K562 (cell line): ENCODE measurements at places on chromosomes 3 and 15. TPM values are rescaled to one million over a fixed set of nuclear protein-coding genes. Genes with fewer than 3 reads are reported as not detected.

The POPDC2 gene
- 0.13 TPM in 1 of 2 replicates, not detected in the other for total RNA-seq

The GOLGA8N gene
- 0.24 and 0.60 TPM in 2 replicates for total RNA-seq

The RTP3 gene
- total RNA-seq, result not detected in 2 replicates

The CEMIP gene
- total RNA-seq, result 0.33 and 0.36 TPM in 2 replicates

The TFDP2 gene
- total RNA-seq, result 95.6 and 97.6 TPM in 2 replicates

The CACNA1D gene
- total RNA-seq, result 0.29 TPM in 1 of 2 replicates, not detected in the other

The AGTR1 gene
- total RNA-seq, result 0.07 TPM in 1 of 2 replicates, not detected in the other

The FGF12 gene
- not detected in 2 replicates for total RNA-seq

The MBNL1 gene
- 217 and 231 TPM in 2 replicates for total RNA-seq

DNA sequence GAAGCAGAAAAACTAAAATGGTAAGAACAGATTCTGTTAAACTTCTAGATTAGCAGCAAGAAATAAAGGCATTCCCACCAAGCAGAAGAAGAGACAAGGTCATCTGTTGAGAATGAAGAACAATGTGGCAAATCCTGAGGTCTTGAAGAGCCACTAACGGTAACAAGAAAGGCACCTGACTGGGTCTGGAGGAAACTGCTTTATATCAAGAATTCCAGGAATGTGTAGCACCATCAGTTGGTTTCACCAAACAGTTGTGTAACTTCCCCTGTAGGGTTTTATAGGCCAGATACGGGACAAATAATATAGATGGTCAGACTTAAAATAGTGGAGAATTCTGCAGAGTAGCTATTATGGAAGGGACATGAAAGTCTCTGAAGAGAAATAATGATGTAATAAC, 57.3 kb downstream of the ACAP2 start:
- no peak for DNase-seq

- DNase-seq, result no peak
Measured at GRCh38 chr3:186996356-186996755, 66.0 kb downstream of the ST6GAL1 start.

- no peak for DNase-seq
Measured at GRCh38 chr3:19539518-19540392, 391.4 kb downstream of the KCNH8 start.

DNA sequence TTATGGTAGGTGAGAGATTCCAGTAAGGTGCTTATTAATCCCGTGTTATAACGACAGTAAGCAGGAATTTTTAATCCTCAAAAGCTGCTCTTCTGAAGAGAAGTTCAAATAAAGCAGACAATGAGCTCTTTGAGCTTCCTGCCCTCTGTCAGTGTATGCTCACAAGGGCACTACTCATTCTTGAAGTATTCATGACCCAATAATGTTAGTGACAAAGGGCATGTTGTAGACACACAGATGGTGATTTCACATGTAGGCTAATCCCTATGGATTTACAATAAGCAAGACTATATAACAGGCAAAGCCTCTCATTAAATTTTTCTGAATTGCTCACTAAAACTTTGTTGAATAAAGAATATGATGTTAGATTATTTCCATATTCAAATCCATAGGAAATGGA, 578.6 kb downstream of the RSL24D1 start:
- no peak for DNase-seq

DNA sequence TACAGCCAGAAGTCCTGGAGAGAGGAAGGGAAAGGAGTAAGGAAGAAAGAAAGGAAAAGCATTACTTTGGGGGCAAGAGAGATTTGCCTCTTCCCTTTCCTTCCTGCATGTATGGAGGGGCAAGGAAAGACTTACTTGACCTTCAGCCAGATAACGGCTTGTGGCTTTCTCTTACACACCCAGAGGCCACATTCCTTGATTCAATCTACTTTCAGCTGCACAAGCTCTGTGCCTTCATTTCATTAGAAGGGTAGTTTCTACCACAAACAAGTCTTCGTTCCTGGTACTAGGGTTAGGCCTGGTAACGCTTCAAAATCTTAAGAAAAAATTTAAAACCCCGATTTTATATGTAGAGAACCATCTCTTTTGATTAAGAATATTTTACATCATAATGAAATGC, 835.9 kb downstream of the TUSC7 start:
- DNase-seq, result no peak

GRCh38 chr3:128965818-128966217, 28.1 kb downstream of the CFAP92 start:
- no peak for DNase-seq

DNA sequence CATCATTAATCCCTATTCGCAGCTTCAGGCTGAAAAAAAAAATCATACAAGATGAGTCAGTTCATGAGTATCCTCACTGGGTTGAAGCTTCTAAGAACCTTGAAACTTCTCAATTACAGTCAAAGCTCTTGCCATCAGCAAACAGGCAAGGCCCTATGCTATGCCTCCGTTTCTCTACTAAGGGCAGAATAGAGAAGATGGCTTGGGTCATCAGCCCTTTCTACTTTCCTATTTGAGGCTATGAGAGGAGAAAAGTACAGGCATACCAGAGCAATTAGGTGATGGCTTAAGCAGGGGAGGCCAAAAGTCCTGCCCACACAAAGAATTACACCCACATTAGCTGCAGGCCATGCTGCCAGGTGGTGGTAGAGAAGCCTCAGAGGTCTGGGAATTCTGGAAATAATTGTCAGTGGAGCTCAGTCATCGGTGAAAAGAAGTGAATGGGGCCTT, 89.0 kb downstream of the MRPL46 start:
- DNase-seq, result no peak

DNA sequence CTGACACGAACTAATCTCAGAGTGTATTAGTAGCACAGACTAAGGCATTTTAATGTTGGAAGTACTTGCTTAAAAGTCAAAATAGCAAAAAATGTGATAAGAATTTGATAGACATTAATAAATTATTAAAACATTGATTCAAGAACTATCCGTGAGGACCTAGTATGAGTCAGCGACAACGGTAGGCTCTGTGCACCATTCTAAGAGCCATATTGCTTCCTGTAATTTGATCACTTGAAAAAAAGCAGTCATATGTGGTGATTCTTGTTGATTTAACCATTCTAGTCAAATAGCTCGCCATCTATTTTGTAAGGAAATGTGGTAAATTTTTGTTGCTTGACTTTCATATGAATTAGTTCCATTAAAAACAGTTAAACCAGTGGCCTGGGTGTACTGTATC, 534.9 kb upstream of the ARRDC4 start:
- no peak for DNase-seq

DNA sequence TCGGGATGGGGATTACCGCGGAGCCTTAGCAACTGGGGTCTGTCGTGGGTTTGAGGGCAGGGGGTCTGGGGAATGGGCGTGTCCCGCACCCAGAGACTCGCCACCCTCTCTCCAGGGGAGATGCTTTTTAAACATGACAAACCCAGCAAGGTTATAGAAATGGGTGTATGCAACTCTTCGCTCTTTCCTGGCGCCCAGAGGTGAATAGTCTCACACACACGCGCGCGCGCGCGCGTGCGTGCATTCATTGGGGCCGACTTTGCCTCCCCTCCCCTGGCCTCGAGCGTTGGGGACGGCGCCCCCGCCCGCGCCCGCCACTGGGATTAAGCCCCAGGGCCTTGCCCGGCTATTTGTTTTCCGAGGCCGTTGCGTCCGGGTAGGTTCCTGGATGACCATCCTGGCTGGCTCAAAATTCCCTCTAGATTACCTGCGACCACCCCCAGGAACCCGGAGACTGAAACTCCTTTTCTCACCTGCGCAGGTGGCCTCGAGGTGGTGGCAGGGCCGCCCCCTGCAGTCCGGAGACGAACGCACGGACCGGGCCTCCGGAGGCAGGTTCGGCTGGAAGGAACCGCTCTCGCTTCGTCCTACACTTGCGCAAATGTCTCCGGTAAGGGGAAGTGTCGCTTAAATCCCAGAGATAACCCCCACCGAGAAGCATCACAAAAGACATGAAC, 777 bp downstream of the GPR160 start:
- DNase-seq, result no peak

- peak; percentile 33 for DNase-seq
Measured at GRCh38 chr3:46368569-46368968, 2.2 kb upstream of the CCR5 start.

DNA sequence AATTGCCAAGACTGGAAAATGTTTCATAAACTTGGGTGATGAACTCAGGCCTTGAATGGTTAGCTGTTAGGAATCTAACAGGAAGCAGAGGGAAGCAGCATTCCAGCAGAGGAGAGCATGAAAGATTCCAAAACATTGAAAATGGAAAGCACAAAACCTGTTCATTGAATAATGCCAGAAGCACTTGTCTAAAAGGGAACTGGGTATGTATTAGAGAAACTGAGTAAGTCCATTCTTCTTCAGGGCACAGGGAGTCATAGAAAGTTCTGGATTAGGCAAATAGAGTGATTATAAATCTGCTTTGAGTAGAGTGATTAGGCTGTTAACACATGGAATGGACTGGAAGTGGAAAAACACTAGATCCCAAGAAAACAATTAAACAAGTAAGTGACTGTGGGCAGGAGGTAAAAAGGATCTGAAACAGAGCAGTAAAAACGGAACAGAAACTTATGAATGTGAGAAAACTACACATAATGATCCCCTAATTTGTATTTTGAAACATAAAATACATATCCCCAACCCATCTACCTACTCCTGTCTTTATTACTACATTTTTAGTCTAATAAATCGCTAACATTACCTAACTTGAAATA, 343.4 kb downstream of the TBC1D5 start:
- no peak for DNase-seq

DNA sequence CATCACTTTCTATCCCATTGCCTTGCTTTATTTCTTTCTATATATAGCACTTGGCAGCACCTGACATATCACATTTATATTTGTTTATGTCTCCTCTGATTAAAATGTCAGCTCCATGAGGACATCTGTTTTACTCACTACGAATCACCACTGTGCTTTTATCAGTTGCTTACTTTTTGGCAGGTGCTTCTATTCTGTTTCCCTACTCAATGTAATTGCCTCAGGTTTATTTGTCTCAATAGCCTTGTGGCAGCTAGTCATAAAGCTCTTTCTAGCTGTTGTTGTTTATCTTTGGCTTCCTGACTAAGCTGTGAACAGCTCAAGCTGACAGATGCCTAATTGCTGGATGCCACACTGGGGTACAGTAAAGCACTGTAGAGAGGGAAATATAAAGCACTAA, 85.5 kb downstream of the VPS13C start:
- no peak for DNase-seq

GRCh38 chr3:106710596-106710995, 666.6 kb upstream of the CCDC54 start:
- no peak for DNase-seq

GRCh38 chr3:116084999-116085791, 360.1 kb downstream of the LSAMP start:
- no peak for DNase-seq

DNA sequence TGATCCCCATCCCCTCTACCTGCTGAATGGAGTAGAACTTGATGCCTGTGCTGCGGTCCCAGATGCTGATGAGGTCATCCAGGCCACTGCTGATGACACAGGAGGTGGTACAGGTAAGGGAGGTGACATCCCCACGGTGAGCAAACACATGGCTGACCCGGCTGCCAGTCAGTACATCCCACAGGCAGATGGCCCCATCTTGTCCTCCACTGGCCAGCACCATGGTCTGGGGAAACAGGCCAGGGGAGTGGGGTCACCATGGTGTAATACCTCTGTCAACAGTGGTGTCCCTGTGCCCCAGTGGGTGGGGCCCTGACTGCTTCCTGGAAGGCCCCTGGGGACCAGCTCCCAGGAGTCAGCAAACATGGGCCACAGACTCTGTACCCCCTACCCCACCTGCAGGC, 33.3 kb downstream of the PTPN23 start:
- peak; percentile 28 for DNase-seq

GRCh38 chr3:140341203-140341602, 336.7 kb upstream of the TRIM42 start:
- no peak for DNase-seq

DNA sequence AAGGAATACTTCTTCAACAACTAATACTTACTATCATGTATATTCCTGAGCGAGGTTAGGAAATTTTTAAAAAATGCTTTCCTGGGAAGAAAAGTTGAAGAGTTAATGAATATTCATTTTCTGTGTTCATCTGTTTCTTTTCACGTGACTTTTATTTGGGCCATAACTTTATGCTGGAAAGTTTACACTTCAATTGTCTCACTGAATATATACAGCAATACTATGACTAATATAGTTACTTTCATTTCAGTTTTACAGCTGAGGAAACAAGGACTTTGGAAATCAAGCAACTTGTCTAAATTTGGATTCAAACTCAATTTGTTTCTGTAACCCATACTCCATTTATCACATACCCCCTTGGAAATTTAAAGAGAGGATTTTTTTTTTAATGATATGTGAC, 894.2 kb downstream of the ROBO1 start:
- DNase-seq, result no peak

GRCh38 chr3:137008131-137008530, 50.3 kb downstream of the IL20RB start:
- DNase-seq, result no peak

GRCh38 chr3:14631687-14632441, 19.7 kb upstream of the CCDC174 start:
- DNase-seq, result no peak

- peak; percentile 83 for DNase-seq
Measured at GRCh38 chr15:28026764-28027713, 72.1 kb downstream of the OCA2 start.

DNA sequence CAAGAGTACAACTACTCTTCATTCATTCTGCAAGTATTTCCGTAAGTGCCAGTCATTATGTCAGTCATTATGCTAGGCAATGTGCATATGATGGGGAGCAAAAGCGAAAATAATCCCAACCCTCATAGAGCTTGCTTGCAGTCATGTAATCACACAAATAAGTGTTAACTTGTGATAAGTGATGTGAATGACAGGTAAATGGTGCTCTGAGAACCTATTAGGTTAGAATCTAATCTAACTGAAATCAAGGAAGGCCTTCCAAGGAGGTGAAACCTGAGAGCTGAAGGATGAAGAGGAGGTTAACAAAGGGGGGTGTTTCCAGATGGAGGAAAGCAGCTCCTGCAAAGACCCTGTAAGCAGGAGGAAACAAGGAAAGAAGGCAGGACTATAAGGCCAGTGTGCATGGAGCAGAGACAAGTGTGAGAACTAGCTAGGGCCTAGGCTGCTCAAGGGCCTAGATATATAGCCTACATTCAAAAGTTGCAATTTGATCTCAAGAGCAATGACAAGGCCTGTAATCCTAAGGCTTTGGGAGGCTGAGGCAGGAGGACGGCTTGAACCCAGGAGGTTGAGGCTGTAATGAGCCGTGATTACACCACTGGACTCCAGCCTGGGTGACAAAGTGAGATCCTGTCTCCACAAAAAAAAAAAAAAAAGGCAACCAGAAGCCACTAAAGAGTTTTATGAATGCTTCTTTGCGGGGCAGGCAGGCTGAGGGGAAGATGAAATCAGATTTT, 5.3 kb downstream of the PTPN9 start:
- DNase-seq, result no peak

DNA sequence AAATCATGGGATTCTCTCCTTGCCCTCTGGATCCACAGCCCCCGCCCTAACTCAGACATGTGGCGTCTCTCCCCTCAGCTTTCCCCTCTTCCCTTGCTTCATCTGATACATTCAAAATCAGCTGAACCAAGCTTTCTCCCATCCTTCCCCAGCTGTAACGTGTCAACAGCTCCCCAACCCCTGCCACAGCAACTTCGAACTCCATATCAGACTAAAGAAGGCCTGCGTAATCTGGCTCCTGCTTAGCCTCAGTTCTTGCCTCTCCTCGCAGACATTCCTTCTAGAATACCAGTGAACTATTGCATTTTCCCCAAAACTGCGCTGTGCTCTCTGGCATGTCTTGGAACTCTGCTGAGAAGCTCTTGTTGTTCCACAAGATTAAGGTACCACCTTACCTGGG, 18.3 kb downstream of the B4GALT4 start:
- DNase-seq, result no peak
